ENCODE measurements at places on chromosomes 1 and 21.

DNA sequence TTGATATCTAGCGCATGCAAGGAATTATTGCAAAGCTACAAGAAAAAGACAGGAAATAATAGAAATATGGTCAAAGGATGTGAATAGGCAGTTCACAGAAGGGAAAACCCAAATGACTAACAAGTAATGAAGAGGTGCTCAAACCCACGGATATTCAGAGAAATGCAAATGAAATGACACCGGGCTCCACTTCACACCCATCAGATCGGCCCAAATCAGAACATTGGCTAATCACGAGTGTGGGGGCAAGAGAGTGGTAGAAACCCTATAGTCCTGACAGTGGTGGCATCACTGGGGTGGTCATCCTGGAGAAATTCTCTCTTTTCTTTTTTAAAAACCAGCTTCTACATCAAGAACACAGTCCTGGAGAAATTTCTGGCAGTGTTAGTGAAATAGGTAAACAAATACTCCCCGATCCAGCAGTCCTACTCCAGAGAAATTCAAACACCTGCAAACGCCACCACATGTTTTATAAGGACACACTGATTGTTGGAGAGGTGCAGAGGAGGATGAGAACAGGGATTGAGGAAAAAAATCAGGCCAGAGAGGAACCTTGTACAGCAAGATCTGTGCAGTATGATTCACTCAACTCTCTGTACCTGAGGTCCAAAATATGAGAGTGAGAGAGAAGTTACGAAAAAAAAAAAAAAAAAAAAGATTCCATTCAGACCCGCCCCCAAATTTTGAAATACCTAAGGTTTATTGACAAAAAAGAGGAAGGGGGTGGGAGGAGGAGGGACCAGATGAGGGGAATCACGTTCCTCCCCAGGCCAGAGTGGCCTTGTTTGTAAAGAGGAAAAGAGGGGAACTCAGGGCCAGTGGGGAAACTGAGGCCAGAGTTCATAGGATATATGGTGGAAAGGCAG lies 9.2 kb upstream of the TNFRSF1B start:
- no peak for DNase-seq

GRCh38 chr1:118122234-118123004 lies 62.6 kb downstream of the SPAG17 start:
- DNase-seq = no peak

- DNase-seq = no peak
These were observed 90.7 kb upstream of the WLS start for GRCh38 chr1:68322837-68323687.

DNA sequence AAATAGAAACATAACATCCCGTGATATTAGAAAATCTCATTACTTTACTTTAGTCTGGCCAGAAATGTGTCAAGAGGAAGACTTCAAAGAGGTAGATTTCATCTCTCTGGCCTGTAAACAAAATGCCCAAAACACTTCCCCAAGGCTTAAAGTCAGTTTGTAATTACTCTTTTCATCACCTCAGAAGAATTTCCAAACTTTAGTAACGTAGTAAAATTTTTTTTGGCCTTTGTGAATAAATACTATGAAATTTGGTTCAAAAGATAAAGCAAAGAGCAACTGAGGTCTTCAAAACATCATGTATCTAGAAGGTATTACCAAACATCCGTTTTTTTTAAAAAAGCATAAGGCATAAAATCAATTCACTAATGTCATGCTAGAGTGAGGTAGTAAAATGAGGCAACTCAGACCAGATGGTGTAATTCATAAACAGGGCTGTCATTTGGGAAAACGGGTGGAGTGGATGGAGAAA lies 51.4 kb downstream of the LEPR start:
- DNase-seq = no peak

DNA sequence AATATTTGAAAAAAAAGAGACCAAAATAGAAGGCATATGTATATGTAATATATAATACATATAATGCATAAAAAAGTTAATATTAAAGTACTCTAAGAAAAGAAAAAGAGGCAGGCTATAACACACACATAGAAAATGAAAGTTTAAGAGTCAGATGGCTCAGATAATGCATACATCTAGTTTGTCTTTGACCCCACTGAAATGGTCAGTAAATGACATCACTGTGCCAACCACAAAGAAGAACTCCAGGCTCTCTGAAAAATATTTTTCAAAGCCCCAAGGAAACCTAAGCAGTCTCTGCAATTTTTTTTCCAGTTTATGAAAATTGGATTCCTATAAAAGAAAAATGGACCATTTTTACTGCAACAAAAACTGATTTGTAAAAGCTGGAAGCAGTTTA lies 55.4 kb upstream of the SCYL3 start:
- no peak for DNase-seq

DNA sequence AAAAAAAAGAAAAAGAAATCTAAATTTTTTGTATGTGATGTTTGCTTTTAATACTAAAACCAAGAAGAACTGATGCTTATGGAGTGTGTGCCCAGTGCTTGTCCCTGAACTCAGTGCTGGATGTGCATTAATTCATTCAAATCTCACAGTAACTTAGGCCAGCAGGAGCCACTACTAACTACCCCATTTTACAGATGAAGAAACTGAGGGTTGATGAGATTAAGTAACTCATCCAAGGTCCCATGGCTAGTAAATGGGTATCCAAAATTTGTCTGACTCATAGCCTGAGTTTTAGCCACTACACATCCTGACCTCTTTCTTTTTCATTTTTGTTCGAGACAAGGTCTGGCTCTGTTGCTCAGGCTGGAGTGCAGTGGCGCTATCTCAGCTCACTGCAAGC lies 127.9 kb downstream of the CCDC185 start:
- no peak for DNase-seq

DNA sequence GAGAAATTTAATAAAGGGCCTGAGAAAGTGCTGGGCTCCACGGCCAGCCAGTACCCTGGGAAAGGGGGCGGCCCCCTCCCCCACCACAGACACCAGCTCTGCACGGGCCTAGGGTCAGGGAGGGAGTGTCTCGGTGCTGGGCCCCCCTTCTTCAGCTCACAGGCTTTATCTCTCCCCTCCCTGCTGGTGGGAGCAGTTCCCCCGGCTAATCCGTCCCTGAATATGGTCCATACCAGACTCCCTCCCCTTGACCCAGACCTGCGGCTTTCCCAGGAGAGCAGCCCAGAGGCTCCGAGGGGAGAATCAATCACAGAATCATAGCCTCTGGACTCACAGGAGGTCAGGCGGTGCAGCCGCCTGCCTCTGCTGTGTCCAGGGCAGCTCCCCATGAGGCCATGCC lies 26.0 kb upstream of the RSPO1 start:
- DNase-seq = no peak

- DNase-seq = no peak
These were observed 422.6 kb downstream of the NUF2 start for GRCh38 chr1:163744301-163744887.

GRCh38 chr1:61375082-61375880 lies 292.9 kb downstream of the NFIA start:
- no peak for DNase-seq

- DNase-seq = no peak
These were observed 31.2 kb upstream of the TACSTD2 start for GRCh38 chr1:58608297-58608696.

- no peak for DNase-seq
These were observed 11.2 kb downstream of the IFT25 start for GRCh38 chr1:53934170-53934765.

DNA sequence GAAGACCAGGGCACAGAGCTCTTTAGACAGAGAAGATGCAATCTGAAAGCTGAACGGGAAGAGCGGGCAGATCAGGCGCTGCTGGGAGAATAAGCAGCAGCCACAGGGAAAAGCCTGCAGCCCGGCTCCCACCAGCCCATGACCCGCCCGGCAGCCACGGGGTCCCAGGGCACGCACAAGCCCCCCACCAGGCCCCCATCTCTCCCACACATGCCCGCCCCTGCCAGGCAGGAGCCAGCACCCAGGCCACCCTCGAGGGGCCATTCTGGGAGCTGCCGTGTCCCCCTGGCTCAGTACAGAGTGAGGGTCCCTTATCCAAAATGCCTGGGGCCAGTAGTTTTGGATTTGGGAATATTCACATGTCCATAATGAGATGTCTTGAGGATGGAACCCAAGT lies 16.3 kb downstream of the SLC19A1 start:
- DNase-seq = no peak

DNA sequence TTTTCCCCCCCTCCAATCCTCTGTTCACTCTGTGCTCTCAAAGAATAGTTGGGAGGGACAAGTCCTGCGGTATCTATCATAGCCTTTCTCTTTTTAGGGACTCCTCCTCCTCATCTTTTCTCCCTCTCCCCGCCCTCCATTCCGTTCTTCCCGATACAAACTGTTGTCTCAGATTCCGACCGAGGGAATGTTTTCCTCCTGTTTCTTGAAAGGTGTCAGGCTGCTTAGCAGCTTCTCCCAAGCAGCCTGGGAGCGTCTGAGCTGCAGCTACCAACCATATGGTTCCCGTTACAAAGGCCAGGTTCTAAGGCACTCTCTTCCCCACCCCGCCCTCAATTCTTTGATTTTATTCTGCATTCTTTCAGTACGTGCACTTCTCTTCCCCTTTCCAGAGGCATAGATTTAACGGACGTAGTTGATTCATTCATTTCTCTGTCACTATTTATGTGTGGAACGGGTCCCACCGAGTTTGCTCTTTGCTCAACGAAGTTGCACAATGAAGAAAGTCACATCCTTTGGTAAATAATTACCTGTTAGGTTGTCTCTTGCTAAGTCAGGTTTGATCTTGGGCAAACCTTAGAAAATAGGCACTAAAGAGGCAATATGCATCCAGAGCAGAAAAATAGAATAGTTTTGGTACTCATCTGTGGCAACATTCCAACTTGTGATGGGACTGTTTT lies 2.8 kb downstream of the ADGRL2 start:
- no peak for DNase-seq

DNA sequence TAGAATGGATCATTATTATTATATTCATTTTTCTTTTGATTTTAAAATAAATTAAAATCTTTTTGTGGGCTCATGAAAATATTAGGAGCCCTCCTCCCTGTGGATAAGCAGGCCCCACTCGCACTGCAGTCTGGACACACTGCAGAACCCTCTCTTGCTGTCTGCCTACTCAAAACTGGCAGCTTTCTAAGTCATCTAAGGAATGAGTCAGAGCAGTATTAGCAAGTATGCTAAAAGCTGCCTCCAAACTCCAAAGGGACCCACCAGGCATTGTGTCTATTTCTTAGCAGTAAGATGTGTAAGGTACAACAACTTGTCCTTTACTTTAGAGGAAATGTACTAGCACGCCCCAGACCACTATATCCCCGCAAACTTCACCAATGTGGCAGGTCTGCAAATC lies 108.8 kb downstream of the SYF2 start:
- DNase-seq = no peak

DNA sequence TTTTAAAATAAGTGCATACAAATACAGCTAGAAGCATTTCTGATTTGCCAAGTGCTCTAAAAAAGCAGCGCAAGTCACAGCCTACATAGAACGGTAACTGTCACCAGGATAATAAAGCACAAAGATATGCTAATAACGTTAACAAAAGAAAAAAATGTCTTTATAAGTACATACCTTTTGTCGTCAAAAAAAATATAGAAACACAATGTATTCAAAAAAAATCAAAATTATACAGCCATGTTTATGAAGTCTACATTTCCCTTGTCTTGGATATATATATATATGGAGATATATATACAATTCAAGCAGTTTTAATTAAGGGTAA lies 3.2 kb downstream of the IRF2BP2 start:
- no peak for DNase-seq

- DNase-seq = no peak
These were observed 91.4 kb downstream of the AKT3 start for GRCh38 chr1:243758647-243759046.

- no peak for DNase-seq
These were observed 151.1 kb downstream of the LYPLAL1 start for GRCh38 chr1:219324629-219325367.

DNA sequence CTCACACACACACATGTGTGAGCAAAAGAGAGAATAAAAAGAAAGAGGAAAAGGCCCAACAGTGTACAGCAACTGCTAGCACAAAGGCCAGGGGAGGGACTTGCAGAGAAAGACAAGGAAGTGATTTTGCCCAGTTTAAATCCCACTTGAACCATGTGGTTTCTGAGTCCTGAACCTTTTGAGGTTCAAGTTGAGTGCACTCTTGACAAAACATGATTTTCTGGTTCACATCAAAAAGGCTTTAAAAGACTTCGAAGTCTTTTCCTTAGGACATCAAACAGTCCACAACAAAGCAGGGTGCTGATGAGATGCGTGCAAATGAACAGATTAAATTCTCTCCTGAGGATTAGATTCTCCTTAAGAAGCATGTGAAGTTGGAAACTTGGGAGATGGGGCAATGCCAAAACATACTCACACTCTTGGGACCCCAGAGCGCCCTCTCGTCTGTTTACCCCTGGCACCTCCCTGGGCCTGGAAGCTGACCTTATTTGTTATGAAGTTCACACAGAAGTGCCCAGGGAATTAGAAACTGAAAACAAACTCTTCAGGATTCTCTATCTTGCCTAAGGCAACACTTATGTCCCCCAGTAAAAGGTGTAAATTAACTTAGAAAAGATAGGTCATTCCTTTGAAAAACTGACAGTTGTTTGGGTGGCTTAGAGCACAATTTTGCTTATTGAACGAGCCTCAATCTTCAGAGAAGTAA lies 31.5 kb downstream of the RNF220 start:
- no peak for DNase-seq

GRCh38 chr1:210978316-210978973 lies 155.5 kb downstream of the KCNH1 start:
- DNase-seq = no peak

- DNase-seq = no peak
These were observed 92.9 kb upstream of the SOD1 start for GRCh38 chr21:31566611-31567010.

GRCh38 chr1:100720101-100720500 lies 559 bp downstream of the VCAM1 start:
- DNase-seq = no peak

DNA sequence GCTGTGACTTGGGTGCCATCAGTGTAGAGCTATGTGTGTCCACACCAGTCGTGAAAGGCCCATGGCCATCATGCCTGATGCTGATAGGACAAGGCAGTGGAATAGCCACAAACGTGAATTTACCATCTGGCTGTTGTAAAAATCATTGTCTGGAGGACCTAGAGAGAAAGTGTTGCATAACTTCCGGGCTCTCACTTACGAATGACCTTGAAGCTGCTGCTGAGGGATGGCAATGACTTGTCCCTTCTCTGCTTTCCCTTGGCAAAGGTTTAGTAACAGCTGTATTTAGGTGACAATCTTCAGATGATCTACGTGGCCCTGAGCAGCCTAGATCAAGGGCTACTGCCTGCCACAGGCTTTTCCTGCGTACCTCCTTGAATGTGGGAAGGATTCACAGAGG lies 5.8 kb downstream of the ATP1B1 start:
- no peak for DNase-seq

DNA sequence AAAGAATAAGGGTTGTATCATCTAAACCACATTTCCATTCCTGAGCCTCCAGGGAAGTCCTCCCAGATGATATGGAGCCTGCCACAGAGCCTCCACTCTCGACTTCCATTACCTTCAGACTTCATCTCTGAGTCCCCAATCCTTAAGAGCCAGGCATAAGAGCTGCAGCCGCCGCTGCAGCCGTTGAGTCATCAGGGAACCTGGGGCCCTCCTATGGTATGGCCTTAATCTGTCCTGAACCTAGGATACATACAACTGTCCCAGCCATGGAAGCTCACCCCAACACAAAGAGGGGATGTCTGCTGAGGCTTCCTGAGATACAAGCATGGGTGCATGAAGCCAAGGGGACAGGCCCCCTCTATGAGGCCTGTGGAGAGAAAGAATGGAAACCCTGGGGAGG lies 16.3 kb downstream of the TAL1 start:
- DNase-seq = no peak

GRCh38 chr1:59061876-59062275 lies 235.0 kb upstream of the FGGY start:
- DNase-seq = no peak

Data from stimulated activated CD4-positive, alpha-beta T cell treated with anti-CD3 and anti-CD28 coated beads, Interleukin-2, amount 100 ng/mL, for 4 hours (primary cell).